Caudate nucleus (tissue), 63 donors: ENCODE measurements at places on chromosomes 1 and 21.

DNA sequence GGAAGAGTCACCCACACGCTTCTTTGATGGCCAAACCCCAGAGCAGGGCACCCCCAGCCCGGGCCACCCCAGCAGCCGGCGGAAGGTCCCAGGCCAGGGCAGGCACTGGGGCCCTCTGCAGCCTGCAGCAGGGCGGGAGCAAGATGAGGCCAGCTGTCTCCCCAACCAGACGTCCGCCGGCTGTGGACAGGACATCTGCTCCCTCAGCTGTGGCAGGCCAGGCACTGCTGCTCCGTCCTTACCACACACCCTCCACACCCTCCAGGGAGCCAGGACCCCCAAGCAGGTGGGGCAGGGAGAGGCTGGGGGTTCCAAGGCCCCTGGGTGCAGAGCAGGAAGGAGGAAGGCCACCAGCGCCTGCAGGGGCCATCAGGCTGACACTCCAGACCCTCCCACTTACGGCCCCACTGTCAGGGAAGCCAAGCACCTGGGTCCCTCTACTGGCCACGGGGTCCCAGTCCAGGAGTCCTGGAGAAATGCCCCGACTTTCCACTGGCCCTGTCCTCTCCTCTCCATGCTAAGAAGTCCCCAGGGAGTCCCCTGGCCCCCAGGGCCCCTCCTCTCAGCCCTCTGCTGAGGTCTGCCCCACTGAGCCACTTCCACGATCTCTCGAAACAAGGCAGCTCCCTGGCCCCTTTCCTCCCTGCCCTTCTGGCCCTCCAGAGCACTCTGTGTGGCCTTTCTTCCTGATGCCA is 5.6 kb downstream of the WNT9A start:
- DNase-seq = no peak

GRCh38 chr1:220991506-220991905 is 112.3 kb downstream of the HLX start:
- no peak for DNase-seq

- no peak for DNase-seq
Observed at GRCh38 chr1:235019471-235019870, 109.2 kb downstream of the TOMM20 start.

DNA sequence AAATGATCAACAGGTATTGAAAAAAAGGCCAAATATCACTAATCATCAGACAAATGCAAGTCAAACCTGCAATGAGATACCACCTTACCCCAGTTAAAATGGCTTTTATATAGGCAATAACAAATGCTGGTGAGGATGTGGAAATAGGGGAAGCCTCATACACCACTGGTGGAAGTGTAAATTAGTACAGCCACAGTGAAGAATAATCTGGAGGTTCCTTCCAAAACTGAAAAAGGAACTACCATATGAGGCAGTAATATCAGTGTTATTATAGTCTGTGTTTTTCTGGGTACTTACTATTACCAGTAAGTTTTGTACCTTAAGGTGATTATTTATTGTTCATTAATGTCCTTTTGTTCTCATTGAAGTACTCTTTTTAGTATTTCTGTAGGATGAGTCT is 201.3 kb downstream of the MRPL39 start:
- no peak for DNase-seq

- no peak for DNase-seq
Observed at GRCh38 chr1:204730826-204731459, 45.4 kb upstream of the LRRN2 start.

GRCh38 chr1:167312871-167313270 is 92.2 kb downstream of the POU2F1 start:
- DNase-seq = no peak

- DNase-seq = no peak
Observed at GRCh38 chr1:99538618-99538956, 107.3 kb upstream of the PALMD start.

DNA sequence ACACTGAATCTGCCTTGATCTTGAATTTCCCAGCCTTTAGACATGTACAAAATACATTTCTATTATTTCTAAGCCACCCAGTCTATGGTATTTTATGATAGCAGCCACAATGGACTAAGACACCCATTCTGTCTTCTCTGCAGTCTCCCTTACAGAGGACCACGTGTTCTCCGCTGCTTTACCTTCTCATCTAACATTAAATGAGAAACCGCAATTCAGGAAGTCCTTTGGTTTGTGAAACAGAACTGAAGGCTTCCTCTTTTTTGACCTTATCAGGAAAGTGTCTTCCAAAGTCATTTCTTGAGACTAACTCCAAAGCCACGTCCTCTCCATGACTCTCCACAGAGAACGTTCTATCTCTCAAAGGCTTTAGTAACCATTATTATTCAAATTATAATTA is 560.1 kb downstream of the OMA1 start:
- no peak for DNase-seq

DNA sequence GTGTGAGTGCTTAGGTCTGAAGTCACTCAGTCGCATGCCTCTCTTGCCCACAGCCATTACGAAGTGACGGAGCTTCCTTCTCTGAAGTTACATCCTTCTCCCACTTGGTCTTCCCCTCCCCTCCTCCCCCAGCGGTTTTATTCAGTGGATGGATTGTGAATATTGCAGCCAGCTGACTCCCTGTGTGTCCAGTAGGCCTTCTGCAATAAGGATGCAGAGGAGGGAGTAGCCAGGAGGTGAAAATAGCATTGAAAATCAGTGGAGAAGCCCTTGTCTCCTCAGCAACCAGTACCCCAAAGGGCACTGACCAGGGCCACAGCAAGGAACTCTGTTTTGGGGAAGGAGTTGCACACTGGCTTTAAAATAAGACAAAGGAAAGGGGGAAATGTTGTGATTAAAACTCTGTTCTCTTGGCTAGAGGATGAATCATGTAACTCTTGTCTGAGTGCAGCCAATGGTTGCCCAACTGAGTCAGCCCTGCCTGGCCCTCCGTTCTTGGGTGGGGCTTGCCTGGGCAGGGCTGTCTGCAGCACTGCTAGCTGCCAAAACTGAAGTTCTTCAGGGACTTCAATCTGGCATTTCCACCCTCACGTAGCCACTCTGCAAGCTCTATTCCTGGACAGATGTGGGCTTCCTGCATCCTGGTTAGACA is 4.3 kb downstream of the S100A10 start:
- no peak for DNase-seq

- DNase-seq = no peak
Observed at GRCh38 chr1:201299968-201300367, 16.7 kb downstream of the PKP1 start.

- DNase-seq = no peak
Observed at GRCh38 chr1:80054129-80054528, 1047.6 kb upstream of the ADGRL4 start.

- peak; percentile 58 for DNase-seq
Observed at GRCh38 chr1:63746129-63746864, 27.5 kb upstream of the ROR1 start.

DNA sequence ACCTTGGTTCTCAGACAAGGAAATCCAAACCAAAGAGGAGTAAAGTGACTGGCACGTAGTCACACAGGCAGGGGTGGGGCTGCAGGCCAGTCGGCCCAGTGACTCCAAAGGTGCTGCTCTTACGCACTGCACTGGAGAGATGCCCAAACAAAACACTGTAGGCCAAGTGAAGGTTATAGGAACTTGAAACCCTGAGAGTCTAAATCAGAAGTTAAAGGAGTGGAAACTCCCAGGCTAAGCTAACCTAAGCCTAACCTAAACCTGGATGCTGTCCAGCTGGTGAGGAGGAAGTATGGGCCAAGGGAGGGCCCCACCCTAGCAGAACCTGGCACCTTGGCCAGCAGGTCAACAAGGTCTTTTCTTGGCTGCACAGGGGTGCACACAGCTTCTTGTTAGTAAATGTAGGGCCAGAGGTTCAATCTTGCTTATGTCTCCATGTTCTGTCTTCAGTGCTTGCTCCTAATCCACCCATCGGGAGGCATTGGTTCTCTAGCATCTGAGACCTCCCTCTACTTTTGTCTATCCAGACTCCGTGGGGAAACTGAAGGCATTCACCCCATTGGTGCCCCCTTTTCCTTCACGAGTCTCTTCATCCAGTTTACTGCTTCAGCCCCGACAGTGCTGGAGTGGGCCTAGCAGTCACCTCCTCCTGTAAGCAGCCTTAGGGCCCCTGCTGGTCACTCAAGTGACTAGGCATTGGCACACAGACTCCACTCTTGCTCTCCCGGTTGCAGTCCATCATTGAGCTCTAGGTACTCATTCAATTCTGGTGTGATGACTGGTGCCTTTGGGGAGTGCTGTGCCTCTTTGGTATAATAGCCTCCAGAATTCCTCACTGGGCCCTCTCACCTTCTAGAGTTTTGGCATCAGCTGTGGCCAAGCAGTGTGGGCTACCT is 12.9 kb upstream of the TMEM125 start:
- no peak for DNase-seq

DNA sequence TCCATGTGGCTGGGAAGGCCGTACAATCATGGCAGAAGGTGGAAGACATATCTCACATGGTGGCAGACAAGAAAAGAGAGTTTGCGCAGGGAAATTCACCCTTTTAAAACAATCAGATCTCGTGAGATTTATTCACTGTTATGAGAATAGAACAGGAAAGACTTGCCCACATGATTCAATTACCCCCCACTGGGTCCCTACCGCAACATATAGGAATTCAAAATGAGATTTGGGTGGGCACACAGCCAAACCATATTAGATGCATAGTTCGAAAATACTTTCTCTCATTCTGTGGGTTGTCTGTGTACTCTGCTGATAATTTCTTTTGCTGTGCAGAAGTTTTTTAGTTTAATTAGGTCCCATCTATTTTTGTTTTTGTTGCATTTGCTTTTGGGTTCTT is 990.3 kb downstream of the PLA2G4A start:
- DNase-seq = no peak

- no peak for DNase-seq
Observed at GRCh38 chr1:213680677-213681325, 307.0 kb upstream of the PROX1 start.

- no peak for DNase-seq
Observed at GRCh38 chr1:226631229-226632000, 82.9 kb downstream of the STUM start.

- DNase-seq = no peak
Observed at GRCh38 chr21:24995216-24995615, 612.1 kb downstream of the MRPL39 start.

- DNase-seq = no peak
Observed at GRCh38 chr1:93437976-93438605, 9.8 kb upstream of the FNBP1L start.

GRCh38 chr1:7198664-7199063 is 413.4 kb downstream of the CAMTA1 start:
- no peak for DNase-seq

GRCh38 chr1:86828024-86828423 is 85.9 kb downstream of the SELENOF start:
- no peak for DNase-seq

- no peak for DNase-seq
Observed at GRCh38 chr1:81493102-81493869, 307.4 kb upstream of the ADGRL2 start.

GRCh38 chr1:67970088-67970487 is 80.3 kb downstream of the DIRAS3 start:
- DNase-seq = no peak

DNA sequence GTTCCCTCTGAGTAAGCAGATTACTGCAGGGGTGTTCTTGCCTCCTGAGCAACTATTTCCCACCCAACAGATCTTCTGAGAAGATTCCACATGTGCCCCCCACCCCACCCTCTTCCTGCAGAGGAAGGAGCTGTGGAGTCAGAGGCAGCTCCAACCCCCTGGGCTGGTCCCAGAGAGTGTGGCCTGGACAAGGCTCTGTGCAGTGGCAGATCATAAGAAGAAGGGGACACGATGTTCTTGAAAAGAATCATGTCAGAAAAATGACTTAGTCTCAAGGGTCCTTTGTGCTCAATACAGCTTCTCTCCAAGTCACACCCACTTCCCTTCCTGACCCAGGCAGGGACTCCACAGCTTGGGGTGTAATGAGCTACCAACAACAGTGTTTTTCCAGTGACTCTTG is 95.2 kb downstream of the SYF2 start:
- DNase-seq = no peak
